ENCODE measurements at places on chromosomes 3 and 15.

DNA sequence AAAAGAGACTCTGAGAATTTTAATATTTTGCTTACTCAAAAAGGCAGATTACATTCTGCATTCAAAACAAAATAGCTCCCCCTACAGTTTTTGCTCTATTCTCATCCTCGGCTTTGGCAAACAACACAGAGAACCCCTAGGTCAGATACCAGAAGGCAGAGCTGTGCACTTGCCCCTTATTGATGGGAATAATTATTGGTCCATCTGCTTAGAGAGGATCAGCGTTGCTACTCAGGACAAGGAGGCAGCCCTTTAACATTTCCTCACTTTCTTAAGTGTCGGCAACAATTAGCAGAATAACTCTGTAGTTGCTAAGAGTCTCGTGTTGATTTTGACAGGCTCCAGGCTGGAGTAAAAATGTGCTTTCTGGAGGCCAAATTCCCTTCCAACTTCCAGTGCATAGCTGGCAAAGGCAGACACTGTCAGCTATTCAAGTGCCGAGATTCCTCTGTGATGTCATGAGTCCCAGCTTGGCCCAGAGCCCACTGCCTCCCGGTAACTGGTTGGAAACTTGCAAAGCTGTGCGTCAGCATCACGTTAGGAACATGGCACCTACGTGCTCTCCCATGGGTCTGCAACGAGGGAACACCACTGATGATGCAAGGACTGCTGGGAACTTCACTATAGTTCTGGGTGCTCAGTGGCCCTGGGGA, 482.7 kb upstream of the ADAMTS9 start:
- peak; percentile 66 for DNase-seq

DNA sequence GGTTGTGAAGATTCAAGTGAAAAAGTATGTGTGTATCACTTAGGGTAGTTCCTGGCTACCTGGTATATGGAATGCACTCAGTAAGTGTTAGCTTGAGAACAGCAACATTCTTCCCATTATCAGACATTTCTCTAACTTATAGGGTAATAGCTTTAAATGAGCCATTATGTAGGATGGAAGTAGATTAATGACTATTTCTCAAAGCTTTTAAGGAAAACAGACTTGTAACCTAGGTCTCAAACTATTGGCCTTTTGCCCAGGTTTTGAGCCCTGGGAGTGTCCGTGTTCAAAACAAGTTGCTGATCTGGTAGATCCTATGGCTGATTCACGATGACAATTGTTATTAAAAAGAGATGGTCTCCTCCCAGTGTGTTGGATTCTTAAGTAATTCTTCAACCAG, 129.1 kb upstream of the UMPS start:
- DNase-seq = no peak

DNA sequence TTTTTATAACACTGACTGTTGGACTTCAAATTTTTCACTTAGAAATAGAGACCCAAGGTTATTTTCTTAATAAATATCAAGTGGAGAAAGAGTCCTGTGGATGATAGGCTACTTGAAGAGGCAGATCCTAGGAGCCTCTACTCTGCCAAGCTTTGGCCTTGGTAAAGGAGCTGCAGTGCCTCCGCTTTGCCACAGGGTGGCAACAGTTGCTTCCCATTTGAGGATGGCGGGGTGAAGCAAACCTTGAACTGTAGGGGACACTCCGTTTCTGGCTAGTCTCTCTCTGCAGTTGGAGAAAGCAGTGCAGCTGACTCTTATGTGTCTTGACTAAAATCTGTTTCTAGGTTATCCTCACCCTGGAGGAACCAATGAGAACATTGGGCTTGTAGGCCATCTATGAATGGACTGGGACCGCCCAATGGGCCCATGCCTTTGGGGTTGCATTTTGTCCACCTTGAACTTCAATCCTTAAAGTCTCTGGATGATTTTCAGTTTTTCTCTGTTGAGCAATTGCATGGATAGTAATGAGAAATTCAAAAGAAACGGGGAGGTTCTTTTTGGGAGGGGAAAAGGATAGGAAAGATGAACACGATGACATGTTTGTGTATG, 9.8 kb downstream of the SCG5 start:
- DNase-seq = peak; percentile 43

GRCh38 chr3:10426346-10427220, 78.8 kb downstream of the ATP2B2 start:
- DNase-seq = no peak

DNA sequence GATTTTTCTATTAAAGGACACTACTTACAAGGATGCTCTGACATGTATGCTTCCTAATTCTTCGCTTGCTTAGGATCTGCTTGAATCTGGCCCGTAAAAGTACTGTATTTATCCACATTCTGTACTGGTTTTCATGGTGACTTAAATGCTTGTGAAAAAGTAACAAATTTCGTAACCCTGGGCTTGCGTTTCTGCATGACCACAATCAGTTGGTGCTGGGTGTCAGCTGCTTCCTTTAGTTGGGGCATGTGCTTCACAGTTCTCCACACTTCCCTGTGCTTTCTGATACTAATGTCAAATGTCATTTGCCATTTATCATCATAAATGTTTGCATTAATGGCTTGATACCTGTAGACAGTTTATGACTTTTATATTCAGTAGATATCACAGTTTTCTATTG, 218.4 kb upstream of the MLF1 start:
- DNase-seq = no peak

GRCh38 chr3:11381141-11381540, 108.9 kb downstream of the ATG7 start:
- no peak for DNase-seq

- no peak for DNase-seq
Measured at GRCh38 chr3:151198849-151199248, 4.2 kb downstream of the GPR171 start.

DNA sequence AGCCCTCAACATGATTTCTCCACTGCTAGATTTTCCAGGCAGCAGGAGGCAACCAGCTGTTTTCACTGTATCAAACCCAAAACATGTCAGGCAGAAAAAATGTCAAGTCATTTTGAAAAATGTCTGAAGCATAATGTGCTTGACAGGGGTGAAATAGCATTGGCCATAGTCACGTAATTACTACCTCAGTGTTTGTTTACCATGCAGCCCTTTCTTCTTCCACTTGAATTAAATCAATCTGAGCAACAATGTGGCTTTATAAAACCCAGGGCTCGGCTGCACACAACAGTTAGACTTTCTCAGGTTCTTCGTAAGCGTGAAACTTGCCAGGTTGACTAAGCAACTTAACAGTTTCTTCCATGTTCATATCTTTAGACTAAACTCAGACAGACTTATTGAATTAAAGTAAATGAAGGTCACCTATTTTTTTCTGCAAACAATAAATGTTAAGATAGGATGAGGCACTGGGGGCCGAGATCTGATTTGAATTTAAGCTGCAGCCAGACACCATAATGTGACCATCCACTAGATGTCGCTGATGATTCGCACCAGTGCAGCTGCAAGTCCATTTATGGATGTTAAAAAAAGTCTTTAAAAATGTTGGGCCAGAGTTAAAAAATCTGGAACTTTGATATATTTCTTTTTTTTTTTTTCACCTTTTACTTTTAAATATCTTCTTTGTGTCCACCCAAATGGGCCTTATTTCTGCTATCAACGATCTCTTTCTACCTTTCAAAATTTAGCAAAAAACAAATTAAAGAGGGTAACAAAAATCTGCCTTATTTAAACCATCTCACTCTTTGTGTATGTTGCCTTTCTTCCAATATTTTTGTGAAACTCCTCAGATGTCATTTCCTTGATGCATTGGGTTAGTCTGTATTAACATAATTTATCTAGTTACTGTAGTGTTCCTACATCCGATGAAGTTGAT, 305.9 kb downstream of the CACNA2D3 start:
- peak; percentile 51 for DNase-seq

GRCh38 chr3:15405448-15406050, 21.8 kb downstream of the METTL6 start:
- no peak for DNase-seq

DNA sequence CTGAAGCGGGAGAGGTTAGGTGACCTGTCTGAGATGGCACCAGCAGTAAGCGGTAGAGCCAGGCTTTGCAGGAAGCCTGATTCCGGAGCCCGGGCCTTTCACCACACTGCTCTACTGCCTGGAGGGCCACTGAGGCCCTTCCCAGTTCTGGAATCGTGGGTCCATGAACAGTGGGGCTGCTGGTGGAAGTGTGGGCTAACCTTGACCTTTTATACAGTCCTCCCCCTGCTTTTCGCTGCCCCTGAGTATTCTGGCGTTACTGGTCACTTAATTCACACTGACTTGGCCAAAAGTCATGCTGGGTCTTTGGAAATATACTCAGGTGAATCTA, 2.6 kb upstream of the ABTB1 start:
- no peak for DNase-seq

- DNase-seq = peak; percentile 41
Measured at GRCh38 chr3:196712514-196713413, 587 bp downstream of the PIGX start.

GRCh38 chr3:105729667-105730066, 139.1 kb downstream of the CBLB start:
- no peak for DNase-seq

DNA sequence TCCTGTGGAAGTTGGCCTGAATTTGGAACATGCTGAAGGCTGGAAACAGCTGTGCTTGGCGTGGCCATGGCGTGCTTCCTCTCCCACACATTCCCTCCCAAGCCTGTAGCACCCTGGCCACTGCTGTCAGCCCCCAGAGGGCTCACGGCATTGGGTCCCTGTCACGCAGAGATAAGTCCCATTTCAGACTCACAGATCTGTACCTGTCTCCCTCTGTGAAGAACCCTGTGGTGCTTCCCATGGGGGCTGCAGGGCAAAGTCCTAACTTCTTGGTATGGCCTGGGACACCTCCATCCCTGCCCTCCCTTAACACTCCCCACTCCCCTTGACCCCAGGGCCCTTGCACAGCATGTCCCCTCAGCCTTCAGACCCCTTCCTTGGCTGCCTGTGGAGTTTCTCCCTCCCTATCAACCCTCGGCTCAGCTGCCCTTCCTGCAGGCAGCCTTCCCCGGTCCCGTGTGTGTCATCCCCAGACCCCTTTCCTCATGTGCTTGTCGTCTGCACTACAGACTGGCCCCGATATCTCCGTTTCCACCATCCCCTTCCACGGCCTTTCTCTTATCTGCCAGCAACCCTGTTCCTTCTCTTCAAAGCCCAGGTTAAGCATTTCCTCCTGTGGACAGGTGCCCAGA, 28.6 kb downstream of the ABTB1 start:
- no peak for DNase-seq

GRCh38 chr3:138284079-138284478, 45.6 kb downstream of the NME9 start:
- DNase-seq = no peak

DNA sequence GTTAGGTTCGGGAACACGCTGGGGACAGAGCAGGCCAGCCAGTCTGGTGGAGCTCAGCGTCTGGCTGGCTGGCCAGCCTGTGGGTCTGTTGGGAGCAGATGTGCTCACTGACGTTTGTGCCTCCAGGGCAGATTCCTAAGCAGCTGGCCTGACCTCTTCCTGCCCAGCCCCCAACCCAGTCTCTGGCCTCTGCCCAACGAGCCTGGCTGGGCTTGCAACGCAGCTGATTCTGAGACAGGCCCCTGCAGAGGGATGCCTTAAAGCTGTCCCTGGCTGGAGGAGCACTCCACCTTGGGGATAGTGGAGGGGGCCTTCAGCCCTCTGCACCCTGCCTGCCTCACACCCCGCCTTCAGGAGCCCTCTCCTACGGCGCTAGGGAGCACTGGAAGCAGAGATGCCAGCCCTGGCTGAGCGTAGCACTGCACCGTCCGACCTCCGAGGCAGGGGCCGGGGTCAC, 46.0 kb downstream of the KLF13 start:
- DNase-seq = no peak

DNA sequence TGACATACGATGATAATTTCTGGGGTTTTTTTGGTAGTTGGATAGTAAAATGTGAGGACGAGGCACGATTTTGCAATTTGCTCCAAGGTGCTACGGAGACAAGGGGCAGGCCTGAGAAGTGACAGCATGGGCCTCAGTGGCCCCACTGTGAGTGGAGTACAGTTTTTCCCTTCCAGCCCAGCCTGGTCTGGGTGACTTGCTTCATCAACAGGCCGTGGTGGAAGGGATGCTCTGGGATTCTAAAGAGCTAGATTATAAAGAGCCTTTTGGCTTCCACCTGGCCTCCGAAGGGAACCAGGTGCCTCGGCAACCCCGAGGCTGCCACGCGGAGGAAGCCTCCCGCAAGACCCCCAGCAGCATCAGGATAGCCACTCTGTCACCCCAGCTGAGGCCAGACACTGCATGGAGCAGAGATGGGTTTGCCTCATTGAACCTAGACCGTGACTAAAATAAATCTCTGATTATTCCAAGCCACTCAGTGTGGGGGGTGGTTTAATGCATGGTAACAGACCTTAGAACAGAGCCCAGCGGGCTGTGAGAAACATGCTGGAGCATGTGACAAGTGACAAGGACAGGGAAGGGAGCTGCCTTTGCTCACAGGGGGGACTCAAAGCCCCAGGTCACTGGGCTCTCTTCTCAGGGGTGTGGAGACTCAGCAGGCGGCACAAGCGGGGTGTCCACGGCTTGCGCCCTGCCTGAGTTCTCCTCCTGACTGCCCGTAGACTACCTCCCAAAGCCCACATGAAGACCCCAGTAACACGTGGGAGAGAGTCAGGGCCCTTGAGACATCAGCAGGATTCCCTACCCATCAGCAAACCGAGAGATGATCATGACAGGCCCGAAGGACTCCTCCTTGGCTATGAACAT, 22.6 kb upstream of the SLC41A3 start:
- DNase-seq = no peak

DNA sequence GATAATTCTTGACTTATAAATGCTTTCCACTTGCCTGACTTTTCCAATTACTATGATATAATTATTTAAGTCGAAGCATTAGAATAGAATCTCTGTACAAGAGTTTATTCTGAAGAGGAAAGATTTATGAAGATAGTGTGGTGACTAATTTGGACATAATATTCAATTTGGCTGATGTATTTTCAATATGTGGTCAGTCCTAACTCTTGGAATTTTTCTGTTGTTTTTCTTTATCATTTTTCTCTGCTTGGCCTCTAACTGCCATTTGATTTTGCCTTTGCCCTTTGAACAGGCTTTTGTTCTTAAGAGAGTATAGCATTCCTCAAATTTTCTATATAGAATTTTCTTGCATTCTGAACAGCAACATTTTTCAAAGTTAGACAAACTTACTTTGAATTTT, 2.6 kb upstream of the MDFIC2 start:
- DNase-seq = no peak

- DNase-seq = no peak
Measured at GRCh38 chr15:60400944-60401343, 3.2 kb upstream of the ANXA2 start.

DNA sequence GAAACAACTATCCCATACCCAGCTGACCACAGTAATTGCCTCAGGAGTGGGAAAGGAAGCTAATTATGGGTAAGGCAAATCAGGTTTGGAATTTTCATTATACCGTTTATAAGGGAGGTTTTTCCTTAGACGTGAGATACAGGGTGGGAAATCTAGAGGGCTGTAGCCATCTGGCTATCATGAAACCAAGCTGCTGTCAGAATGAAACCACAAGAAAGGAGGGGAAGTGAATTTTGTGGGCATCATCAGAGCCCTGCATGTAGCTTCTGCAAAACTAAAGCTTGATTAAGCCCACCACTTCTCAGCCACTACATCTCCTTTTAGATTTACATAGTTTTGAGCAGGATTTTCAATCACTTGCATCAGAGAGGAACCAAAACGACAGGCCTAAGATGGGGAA, 893.5 kb downstream of the TUSC7 start:
- no peak for DNase-seq
